ENCODE measurements at places on chromosomes 12 and 14.

DNA sequence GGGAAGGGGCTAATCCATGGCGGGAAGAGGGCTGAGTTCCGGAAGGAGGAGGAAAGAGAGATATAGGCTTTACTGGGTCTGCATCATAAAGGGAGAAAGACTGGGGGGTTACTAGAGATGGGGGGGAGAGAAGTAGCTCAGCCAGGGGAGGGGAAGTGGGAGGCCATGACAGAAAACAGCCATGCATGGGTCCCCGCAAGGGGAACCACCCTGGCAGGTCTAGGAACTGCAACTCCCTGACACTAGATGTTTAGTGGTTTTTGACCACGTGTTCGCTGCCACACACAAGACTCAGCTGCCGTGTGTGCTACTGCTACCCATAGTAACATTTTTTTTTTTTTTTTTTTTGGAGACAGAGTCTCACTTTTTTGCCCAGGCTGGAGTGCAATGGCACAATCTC is 145.0 kb downstream of the RIMBP2 start:
- no peak for DNase-seq

- DNase-seq: peak; percentile 44
Observed at GRCh38 chr14:68268197-68268596, 448.6 kb downstream of the RAD51B start.

DNA sequence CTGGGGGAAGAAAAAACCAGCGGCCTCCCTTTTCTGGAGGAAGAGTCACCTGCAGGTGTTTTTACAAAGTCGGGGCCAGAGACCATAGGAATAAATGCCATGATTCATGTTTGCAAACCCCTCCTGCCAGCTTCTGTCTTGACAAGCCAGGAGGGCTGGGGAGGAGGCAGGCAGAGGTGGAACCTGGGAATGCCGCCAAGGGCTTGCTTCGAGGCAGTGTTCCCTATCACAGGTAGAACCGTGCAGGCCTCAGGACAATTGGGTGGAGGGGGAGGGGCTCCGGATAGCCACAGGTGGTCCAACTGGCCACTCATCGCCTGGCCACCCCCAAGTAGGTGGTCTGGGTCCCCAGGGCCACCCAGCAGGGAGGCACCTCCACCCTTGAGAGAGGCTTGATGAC is 14.2 kb upstream of the DLK1 start:
- no peak for DNase-seq

DNA sequence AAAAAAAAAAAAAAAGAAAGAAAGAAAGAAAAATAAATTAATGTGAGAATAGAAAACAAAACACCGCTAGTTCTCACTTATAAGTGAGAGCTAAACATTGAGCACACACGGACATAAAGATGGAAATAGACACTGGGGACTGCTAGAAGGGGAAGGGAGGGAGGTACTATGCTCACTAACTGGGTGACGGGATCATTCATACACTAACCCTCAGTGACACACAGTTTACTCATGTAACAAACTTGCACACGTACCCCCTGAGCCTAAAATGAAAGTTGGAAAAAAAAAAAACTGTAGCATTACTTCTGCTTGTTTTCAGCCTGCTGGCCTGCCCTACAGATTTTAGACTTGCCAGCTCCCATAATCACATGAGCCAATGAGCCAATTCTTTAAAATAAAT is 10.5 kb upstream of the PRMT5 start:
- DNase-seq: no peak

DNA sequence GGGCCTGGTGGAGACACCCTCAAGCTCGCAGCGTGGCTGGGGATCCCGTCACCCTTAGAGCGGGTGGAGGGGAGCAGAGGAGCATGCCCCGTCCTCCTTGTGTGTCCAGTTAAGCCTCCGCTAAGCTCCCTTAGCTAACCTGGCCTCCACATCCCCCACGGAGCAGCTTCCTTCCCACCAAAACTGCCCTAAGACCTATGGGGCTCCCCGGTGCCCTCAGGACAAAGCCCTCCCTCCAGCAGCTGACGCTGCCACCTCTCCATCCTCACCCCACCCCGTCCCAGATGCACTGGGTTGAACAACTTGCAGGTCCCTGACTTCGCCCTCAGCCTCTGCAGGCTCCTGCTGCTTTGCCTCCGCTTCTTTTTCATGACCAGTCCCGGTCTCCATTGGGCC is 4.0 kb downstream of the AHNAK2 start:
- DNase-seq: no peak

- DNase-seq: no peak
Observed at GRCh38 chr12:118035190-118036041, 18.9 kb downstream of the RFC5 start.

DNA sequence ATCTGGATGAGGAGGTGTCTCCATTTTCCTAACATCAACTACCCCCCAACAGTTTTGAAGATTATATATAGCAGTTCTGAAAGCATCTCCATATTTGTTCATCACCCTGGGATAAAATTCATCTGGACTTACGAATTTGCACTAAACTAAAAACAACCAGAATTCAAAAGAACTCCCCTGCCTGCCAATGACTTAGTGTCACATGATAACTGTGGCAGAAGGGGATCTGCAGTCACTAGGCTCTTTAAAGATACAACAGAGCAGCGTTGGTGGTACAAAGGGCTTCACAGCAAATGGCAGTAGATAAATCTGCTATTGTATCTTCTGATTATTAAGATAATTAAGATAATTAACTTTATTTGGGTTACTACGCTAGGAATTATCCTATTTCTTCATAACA is 30.1 kb downstream of the GPR135 start:
- no peak for DNase-seq

- peak; percentile 64 for DNase-seq
Observed at GRCh38 chr14:64823305-64823861, 56.3 kb downstream of the SPTB start.

DNA sequence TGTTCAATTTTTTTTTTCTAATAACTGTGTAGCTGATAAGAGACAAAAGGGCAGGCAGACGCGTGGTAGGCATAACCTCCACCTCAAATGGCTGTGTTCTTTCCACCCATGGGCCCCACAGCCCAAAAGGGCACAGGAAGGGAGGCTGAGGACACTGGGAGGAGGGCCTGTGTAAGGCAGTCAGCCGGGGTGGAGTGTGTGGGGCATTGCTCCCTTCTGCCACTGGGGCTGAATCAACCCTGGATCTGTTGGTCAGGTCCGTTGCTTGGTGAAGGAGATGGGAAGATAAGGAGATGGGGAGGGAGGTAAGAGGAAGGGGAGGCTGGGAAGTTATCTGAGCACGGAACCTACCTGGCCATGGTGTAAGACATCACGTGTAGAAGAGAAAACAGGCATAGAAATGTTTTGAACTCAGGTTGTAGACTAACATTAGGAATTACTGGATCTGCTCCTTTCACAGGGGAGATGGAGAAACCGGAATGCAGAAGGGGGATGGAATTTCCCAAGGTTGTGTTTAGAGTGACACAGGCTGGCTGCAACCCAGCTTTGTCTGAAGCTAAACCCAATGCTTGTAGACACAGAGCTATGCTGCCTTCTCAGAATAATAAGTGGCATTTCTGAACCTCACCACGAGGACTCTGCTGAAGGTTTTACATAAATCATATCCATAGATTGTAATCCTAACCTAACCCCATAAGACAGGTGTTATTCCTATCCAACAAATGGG is 138.5 kb upstream of the NOS1 start:
- no peak for DNase-seq

DNA sequence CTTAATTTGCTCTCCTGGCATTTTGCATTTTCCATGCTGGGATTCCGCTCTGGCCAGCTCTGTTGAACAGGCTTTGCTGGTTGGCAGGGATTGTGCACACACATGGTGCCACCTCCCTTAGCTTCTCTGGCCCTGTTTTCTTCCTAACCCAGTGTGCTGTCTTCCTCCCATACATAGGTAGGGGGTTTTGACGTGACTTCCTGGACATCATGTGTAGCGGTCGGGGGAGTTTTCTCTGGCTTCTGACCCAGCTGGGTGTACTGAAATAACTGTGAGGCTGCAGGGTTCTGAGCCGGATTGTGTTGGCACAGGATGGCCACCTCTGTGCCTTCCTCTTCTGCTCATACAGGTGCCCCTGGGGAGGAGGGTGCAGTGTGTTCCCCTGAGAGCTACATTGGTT is 25.7 kb downstream of the C14orf132 start:
- DNase-seq: no peak

- DNase-seq: no peak
Observed at GRCh38 chr12:23098517-23098916, 473.5 kb downstream of the ETNK1 start.

DNA sequence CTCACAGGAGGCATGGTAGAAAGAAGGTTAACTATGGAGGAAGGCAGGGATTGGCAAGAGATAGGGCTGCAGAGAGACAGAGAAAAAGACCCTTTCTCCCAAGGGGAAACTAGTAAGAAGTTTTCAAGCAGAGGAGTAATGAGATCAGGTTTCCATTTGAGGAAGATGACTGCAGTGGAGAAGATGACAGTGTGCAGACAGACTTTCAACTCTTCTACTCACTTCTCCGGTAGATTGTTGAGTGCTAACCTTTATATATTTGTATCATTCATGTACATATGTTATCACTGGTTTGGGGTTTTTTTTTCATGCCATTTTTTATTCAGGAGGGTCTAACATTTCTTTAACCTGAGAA is 5.9 kb upstream of the B3GNT4 start:
- DNase-seq: no peak

DNA sequence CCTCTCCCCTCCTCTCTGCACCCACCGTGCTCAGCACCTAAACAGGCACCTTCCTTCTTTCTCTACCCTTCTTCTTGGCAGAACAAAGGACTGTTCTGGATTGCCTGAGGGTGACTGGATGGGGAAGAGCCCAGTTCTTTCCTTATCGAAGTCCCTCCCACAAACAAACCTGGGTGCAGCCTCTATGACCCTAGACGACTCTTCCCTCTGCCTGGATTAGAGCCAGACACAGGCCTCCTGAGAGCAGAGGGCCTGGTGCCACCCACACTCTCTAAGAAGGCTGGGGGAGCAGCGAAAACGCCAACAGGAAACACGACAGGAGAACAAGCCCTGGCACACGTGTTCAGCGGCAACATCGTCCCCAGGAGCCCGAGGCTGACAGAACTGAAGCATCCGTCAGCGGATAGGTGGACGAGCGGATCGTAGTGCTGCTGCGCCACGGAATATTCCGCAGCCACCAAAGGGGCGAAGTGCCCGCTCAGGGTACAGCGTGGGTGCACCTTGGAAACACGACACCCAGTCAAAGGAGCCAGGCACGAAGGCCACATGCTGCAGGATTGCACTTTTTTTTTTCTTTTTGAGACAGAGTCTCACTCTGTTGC is 38.0 kb downstream of the RIMBP2 start:
- no peak for DNase-seq

- DNase-seq: no peak
Observed at GRCh38 chr12:95836185-95836609, 22.6 kb upstream of the SNRPF start.

DNA sequence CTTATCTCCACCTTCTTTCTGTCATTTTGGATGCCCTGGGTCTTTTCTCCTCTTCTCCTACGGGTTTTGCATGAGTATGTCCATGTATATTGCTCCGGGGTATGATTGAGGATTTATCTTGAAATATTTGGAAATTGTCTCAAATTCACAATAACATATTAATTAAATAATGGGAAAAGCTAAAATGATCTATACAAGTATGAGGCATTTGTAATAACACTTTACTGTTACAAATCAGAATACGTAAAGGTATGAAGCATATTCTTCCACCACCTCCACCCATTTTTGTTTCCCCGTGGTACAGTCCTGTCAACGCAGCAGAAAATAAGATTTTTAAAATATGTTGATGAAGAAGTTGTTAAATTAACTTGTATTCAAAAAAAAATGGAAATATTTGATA is 91.3 kb downstream of the PPP2R5C start:
- DNase-seq: no peak

GRCh38 chr12:71178162-71178561 is 20.4 kb upstream of the TSPAN8 start:
- no peak for DNase-seq

DNA sequence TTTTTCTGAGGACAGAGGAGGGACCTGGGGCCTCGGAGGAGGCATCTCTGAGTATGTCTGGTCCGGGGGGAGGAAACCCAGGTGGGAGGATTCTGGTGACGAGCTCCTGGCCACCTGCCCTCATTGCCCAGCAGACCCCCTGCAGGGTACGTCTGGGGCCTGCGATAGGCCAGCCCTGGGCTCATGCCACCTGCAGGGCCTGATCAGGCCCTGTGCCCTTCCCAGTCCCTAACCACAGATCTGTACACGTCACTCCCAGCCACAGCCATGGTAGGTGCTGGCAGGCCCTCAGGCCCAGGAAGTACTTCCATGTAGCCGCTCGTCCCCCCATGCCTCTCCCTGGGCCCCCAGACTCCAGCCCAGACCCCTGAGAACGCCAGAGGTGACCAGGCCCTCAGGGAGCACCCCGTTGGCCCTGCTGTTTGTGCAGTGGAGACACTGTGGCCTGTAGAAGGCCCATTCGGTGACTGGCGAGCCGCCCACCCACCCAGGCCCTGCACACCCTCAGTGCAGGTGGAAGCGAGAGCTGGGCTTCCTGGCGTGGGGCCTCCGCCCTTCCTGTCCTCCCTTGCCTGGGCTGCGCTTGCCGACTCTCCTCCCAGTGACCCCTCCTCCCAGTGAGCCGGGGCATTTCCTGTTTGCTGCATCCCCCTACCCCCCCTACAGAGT is 5.7 kb downstream of the INF2 start:
- DNase-seq: peak; percentile 57

- peak; percentile 65 for DNase-seq
Observed at GRCh38 chr14:89466484-89466883, 49.5 kb upstream of the FOXN3 start.
